ENCODE measurements at places on chromosomes 11 and 22. TPM values are rescaled to one million over a fixed set of nuclear protein-coding genes. Genes with fewer than 3 reads are reported as not detected.

DNA sequence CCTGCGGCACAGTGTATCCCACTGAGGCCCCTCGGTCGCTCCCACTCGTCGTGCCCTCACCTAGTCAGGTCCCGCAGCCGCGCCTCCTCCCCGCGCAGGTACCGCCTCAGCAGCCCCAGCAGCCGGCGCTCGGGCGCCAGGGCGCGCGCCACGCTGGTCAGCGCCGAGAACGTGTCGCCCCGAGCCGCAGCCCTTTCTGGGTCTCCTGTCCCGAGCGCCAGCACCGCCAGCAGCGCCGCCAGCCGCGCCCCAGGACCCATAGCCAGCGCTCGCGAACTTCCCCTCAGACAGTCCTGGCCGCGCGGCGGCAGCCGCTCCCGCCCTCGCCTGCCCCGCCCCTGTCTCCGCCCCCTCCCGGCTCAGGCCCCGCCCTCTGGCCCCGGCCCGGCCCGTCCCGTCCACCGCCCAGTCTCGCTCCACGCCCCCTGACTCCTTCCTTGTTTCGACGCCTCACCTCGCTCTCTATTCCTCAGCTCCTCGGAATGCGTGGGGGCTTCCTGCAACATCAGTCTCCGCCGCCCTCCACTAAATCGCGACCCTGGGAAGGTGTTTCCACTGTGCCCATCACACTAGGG lies at the start of gene P4HA3:
TSS of gene P4HA3 (minus strand) at position 289 of the 575 bp plus-strand sequence. CDS start at position 260, 29 bp downstream.
- DNase-seq = no peak

GRCh38 chr11:120929664-120930154 lies 94.2 kb upstream of the TBCEL start:
- DNase-seq = no peak

DNA sequence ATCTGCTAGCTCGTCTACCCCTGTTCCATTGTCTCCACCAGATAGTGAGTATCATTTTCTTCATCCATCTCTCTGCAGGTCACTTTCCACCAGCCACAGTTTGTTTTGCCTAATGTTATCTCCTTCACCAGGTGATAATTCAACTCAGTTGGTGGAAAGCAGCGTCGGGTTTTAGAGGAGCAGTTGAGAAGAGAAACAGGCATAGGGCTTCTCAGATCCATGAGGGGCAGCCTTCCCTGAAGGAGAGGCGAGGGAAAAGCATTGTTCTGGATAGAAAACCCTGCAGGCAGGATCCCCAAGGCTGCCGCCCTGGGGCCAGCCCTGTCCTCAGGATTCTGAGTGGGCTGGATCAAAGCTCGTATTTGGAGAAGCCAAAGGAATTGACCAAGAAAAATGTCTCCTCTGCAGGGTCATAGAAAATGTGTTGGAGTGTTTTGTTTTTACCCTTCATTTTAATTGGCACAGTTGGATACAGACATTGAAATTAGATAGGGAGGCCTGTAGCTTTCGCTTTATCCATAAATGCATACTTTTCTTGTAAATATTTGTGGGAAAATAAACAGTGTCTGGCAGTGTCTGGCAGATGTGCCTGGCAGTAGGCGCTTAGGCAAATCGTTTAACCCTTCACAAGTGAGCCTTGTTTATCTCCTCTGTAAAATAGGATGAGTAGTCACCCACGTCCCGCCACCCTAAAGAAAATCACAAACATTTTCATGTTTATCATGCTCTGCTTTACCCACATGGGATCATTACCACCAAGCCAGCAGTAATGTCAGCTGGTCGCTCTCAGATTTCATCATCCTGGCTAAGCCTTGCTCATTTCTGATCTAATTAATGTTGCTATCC lies 73.4 kb upstream of the TTC12 start:
- DNase-seq = no peak

GRCh38 chr11:11574373-11575287 lies 47.2 kb downstream of the GALNT18 start:
- DNase-seq = no peak

DNA sequence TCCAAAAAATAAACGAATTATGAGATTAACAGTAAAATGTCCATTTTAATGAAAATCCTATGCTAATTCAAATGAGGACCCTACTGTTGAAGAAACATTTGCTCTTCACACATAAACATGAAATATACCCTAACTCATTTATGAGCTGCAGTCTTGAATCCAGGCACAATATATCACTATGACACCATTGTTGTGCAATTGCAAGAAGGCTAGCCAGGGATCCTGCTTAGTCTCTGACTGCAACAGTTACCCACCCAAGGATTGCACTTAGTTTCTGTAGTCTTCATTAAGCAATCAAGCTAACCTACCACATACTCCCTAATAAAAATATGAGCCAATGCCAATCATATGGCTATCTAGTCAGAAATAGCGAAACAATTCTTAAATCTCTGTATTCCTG lies 981.0 kb upstream of the FAT3 start:
- no peak for DNase-seq

DNA sequence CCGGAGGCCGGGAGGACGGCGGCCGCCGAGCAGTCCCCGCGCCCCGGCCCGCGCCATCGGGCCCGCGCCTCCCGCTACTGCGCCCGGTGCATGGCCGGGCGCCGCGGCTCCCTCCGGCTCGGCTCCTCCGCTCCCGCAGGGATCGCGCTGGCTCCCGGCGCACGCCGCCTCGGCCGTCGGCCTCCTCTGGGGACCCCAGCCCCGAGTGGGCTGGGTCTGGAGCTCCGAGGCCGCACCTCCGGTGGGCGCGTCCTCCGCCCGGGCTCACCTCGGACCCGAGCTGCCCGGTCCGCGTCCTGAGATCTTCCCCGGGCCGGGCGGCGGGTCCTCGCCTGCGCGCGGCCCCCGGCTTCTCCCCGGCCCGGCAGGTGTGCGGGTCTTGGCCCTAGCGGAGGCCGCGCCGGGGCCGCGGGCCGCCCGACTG lies 251 bp downstream of the SHISA8 start:
- DNase-seq = no peak

- no peak for DNase-seq
These were observed 4.3 kb upstream of the AMPD3 start for GRCh38 chr11:10450462-10451425.

- DNase-seq = no peak
These were observed 172.0 kb upstream of the CADM1 start for GRCh38 chr11:115676206-115676605.

DNA sequence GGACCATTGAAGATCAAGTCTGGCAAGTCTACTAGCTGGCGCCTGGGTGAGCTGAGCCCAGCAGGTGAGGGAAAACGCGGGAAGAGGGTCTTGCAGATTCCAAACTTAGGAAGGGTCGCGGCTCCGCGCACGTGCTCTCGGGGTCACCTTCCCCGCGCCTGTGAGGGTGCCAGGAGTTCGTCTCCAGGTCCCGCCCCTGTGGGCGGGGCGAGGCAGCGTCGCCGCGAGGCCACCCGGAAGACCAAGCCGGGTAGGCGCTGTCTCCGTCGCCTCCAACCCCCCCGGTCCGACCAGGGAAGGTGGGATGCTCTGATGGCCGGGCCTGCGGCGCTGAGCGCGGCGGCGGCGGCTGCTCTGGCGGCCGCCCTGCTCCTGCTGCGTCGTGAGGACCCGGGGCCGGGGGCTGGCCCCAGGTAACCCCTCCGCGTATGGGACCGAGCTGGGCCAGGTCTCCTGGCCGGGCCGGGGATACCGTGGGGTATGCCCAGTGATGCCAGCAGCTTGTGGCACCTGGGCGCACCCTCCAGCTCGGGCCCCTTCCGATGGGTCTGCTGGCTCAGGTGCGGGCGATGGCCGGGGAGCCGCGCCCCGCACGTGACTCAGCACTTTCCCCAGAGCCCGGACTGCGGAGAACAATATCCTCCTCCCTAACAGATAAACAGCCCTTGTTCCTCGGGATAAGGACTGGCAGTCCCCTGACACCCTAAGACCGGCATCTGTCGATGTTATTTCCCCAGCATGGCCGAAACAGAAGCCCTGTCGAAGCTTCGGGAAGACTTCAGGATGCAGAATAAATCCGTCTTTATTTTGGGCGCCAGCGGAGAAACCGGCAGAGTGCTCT lies at the start of gene HTATIP2:
TSS of gene HTATIP2 (plus strand) at position 215 of the 841 bp plus-strand sequence. CDS start at position 739, 524 bp downstream.
- DNase-seq = no peak

DNA sequence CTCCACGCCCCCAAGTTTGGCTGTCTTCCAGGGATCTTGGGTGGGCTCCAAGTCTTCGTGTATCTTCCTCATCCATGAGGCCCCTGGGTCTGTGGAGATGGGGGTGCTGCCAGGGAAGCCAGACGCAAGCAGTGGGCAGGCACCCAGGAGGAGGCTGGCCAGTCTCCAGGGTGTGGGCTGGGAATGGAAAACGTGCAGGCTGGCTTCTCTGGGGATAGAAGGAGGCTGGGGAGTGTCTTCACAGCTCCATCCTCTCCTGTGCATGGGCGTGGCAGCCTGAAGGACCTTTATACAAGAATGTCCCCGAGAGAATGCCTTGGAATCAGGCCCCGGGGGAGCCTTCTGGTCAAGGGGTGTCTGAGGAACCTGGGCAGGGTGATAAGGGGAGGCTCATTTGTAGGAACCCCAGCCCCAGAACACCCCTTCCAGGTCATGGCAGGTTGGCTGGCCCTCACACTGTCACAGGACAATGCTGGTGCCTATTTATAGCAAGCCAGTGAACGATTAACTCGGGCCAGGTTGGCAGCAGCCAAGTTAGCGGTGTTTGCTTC lies 14.0 kb downstream of the SGSM1 start:
- DNase-seq = no peak

- no peak for DNase-seq
These were observed 12.6 kb downstream of the IGSF9B start for GRCh38 chr11:133943950-133944698.

- DNase-seq = no peak
These were observed 13.6 kb upstream of the MTNR1B start for GRCh38 chr11:92955860-92956259.

- DNase-seq = no peak
These were observed 65.0 kb downstream of the PARVB start for GRCh38 chr22:44088976-44089570.

DNA sequence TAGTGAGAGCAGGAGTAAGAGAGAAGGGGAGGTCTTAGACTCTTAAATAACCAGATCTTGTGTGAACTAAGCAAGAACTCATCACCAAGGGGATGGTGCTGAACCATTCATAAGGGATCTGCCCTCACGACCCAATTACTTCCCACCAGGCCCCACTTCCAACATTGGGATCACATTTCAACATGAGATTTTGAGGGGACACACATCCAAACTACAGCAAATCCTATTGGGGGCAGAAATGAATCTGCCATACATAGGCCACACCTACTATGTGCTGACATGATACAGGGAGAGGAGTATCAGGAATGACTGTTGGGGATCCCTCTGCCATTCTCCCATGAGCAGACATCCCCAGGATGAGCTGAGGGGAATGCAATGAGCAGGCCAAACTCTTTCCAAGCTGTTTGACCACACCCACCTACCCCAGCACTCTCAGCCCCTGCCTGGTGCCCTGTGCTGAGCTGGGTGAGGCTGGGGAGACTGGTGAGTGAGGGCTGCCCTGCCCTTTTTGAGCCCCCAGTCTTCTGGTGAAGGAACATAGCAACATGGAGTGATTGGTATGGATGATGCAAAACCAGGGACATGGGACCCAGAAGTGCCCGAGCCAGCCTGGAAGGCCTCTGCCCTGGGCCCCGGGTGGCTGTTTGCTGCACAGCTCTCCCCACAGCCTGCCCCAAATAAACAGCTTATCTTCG lies 1.2 kb upstream of the GTSE1 start:
- no peak for DNase-seq

GRCh38 chr11:68659158-68659921 lies 25.0 kb upstream of the GAL start:
- DNase-seq = peak; percentile 31

- DNase-seq = no peak
These were observed 533.1 kb downstream of the ETS1 start for GRCh38 chr11:128053981-128054931.

DNA sequence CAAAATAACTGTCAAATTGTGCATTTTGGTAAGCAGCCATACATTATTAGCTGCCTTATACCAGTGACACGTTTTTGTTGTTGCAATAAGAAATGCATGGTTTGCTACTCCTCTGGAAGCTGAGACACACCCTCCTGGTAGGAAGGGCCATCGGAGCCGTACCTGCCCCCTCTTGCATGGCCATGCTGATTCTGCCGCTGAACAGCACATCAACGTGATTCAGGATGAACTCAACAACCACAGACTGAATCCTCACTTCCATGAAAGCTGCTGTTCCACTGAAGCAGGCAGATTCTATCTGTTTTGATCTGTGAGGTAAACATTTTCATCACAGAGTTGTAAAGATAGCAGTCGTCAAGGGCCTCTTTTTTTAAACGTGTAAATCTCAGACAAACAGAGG lies 38.6 kb upstream of the TP53AIP1 start:
- DNase-seq = no peak

GRCh38 chr11:71211631-71212030 lies 40.7 kb downstream of the SHANK2 start:
- DNase-seq = no peak

- peak; percentile 50 for DNase-seq
These were observed 295.1 kb upstream of the PLET1 start for GRCh38 chr11:112555491-112556364.

DNA sequence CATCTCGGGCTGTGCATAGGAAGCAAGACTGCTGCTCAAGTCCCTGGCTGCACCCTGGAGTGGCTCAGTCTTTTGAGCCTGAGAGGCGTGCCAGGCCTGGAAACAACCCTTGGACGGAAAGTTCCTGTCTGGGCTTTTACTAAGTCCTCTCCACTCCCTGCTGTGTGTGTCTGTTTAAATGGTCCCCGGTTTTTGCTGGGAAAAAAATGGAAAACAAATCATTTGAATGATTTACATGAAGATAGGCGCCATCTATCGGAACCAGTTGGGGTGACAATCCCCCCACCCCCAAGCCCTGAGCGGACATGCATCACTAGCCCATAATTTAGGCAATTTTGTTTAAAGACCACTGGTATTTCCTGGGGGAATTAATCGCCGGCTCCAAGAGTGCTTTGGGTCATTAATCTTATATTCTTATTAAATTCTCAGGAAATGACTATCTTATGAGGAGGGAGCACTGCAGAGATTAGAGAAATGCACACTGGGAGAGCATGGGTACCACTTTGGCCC lies 2.7 kb upstream of the GAB2 start:
- DNase-seq = peak; percentile 71

- peak; percentile 17 for DNase-seq
These were observed 66.0 kb downstream of the KCNQ1 start for GRCh38 chr11:2510626-2511402.

Gene NXPE1
- total RNA-seq = not detected

Gene FOSL1
- total RNA-seq = 2.8 TPM

Gene OR4D5
- total RNA-seq = not detected

Gene CRYBB3
- total RNA-seq = not detected

Gene MIAT
- 2.0 TPM for total RNA-seq

Gene MS4A4E
- total RNA-seq = 2.2 TPM

Gene GRIK4
- not detected for total RNA-seq

Gene OR52N5
- not detected for total RNA-seq

Gene MFRP
- total RNA-seq = not detected

Gene YPEL4
- total RNA-seq = 1.5 TPM

Gene ANO9
- total RNA-seq = 0.79 TPM
